ENCODE measurements at places on chromosomes 16 and 17.

DNA sequence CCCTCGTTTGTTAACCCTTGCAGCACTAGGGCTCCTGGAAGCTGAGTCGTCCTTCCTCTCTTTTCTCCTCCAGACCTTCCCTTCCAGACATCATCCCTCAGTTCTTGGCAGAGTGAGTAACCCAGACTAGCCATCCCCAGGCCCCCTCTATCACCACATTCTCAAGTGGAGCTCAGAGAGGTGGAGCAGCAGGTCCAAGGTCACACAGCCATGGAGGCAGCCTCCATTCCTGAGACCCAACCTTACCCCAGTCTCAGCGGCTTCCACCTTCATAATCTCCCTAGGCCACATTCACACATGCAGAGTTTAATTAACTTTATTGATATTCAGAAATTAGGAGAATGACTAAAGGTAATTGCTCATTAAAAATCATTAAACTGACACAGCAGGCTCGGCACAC is 3.0 kb downstream of the SEZ6 start:
- DNase-seq: no peak

- no peak for DNase-seq
These were observed 24.9 kb upstream of the CRYM start for GRCh38 chr16:21302898-21303528.

GRCh38 chr17:60359415-60359814 is 32.5 kb downstream of the USP32 start:
- DNase-seq: no peak

DNA sequence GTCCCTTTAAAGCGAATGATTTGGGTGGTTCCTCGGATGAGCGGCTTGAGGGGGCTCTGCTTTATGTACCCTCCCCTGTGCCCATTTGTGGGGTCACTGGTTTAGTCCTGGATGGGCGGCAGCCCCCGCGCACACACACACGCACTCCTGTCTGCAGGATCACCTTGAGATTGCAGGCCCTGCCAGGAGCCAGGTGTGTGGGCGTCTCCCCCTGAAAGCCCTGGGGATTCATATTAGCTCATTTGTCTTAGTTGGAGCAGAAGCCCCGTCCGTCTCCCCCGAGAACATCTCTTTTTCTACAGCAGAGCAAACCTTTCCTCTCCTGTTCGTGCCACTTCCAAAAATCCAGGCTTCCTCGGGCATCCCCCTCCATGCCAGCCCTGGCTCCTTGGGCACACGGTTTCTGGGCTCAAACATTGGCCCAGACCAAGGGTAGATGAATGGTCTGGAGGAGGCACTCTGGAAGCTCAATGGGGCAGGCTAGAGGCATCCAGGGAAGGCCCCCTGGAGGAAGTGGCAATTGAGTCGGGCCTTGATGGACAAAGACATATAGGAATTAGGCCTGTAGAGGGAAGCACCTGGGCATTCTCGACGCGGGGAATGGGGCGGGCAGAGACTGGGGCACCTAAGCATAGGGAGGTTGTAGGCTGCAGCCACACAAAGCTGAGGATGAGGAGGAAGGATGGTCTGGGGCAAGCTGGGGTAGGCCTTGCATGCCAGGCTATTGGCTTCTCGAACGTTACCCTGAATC is 218.5 kb upstream of the GSE1 start:
- no peak for DNase-seq

DNA sequence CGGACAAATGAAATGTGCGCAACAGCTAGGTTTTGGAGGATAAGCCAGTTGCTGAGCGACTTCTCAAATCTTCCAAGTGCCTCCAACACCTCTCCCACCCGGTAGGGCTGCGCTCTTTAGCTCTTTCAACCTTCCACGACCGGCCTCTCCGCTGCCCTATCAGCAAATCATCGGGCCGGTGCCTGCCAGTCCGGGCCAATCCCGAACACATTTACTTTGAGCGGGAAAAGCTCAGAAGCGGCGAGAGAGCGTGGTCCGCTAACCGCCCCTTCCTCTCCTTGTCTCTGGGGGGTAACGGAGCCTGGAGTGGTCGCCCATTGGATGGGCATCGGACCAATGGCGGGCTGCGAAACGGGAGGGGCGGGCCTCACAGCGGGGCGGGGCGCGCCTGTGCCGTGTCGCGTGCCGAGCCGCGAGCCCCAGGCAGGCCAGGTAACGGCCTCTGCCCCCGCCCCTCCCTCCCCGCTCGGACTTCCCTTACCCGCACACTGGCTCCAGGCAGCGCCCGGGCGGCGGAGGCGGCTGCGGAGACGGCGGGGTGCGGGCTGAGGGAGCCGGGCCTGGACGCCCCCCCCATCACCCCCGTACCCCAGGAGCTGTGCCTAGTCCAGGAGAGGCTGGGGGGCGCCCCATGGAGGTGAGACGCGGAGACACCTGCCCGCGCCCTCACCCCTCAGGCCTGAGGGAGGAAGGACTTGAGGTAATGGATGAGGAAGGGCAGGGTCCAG is at the start of gene MEIOC:
Gene MEIOC, plus strand, starts transcription at position 486 of the 728 bp plus-strand sequence. Its CDS starts 146 bp downstream, at position 632.
- DNase-seq: peak; percentile 30

All from stimulated activated CD4-positive, alpha-beta T cell treated with anti-CD3 and anti-CD28 coated beads, Interleukin-12 subunit alpha, Interleukin-12 subunit beta, amount 100 ng/mL, for 24 hours (primary cell).